HAP-1 (cell line): ENCODE measurements at places on chromosomes 16 and 17.

DNA sequence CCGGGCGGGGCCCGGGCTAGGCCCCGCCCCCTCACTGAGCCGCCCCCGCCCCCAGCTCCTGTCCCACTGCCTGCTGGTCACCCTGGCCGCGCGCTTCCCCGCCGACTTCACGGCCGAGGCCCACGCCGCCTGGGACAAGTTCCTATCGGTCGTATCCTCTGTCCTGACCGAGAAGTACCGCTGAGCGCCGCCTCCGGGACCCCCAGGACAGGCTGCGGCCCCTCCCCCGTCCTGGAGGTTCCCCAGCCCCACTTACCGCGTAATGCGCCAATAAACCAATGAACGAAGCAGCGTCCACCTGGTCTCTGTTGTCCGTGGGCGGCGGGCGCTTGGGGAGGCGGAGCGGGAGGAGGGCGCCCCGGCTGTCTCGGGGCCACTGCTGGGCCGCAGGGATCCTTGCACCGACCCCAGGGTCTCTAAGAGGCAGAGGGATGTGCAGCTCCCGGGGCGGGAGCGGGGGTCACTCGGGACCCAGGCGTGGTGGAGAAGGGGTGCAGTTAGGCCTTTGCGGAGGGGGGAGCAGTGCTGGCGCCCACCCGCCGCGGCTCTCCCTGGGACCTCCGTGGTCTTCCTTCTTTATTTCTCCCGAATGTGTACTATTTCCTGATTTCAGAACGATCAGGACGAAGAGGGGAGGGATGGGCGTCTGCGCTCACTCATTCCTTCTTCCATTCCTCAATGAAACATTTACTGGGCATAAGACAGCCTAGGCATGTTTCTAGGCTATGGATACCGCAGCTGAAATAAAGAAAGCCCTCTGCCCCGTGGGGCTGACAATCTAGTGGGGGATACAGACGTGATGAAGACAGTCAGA is 2.0 kb downstream of the HBZ start:
- peak; percentile 72 for DNase-seq

GRCh38 chr16:87410968-87411367 is 18.8 kb downstream of the MAP1LC3B start:
- DNase-seq: no peak

- no peak for DNase-seq
Measured at GRCh38 chr16:75446416-75446815, 13.1 kb upstream of the CFDP1 start.

GRCh38 chr16:49278944-49279725 is 2.5 kb downstream of the CBLN1 start:
- no peak for DNase-seq

GRCh38 chr17:75927286-75927922 is 13.4 kb downstream of the FBF1 start:
- no peak for DNase-seq

DNA sequence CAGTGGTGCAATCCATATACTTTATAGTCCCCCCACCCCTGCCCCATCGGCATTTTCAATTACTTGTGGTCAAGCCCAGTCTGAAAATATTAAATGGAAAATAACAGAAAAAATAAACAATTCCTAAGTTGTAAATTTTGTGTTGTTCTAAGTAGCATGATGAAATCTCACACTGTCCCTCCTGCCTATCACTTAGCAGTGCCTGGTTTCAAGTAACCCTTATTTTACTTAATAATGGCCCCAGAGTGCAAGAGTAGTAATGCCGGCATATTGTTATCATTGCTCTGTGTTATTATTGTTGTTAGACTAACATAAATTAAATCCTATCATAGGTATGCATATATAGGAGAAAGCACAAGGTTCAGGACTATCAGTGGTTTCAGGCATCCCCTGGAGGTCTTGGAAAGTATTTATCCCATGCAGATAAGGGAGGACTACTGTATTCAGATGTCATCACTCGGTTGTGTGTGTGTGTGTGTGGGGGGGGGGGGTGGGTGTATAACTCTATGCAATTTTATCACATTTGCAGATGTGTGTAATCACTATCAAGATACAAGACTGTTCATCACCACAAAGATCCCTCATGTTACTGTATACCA is 9.3 kb downstream of the UBE2G1 start:
- no peak for DNase-seq

DNA sequence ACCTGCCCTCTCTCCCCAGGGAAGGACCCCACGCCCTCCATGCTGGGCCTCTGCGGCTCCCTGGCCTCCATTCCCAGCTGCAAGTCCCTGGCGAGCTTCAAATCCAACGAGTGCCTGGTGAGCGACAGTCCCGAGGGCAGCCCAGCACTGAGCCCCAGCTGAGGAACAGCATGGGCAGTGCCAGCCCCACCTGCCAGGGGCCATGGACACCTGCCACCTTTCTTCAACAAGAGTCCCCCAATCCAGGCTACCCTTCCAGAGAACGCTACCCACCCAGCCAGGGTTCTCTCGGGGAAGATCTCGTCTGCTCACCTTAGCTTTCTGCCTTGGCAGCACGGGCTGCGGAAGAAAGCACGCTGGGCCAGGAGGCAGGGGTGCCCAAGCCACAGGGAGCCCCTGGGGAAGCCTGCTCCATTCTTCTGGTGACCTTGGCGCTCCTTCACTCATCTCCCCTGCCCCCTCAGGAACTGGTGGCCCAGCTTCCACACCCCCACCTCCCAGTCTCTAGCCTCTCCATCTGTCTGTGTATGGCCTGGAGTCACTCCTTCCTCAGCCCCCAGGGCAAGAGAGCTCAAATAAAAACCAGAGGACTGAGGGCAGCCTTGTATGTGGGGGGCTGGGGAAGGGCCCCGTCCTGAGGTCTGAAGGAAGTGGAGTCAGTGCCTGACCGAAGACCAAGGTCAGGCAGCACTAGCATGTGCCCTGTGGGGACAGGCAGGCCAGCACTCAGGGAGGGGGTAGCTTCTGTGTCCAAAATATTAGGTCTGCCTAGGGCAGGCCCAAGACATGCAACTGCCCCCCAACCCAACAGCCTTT is 6.3 kb downstream of the SLC25A39 start:
- DNase-seq: no peak

- no peak for DNase-seq
Measured at GRCh38 chr17:292016-292415, 60.6 kb downstream of the RPH3AL start.

DNA sequence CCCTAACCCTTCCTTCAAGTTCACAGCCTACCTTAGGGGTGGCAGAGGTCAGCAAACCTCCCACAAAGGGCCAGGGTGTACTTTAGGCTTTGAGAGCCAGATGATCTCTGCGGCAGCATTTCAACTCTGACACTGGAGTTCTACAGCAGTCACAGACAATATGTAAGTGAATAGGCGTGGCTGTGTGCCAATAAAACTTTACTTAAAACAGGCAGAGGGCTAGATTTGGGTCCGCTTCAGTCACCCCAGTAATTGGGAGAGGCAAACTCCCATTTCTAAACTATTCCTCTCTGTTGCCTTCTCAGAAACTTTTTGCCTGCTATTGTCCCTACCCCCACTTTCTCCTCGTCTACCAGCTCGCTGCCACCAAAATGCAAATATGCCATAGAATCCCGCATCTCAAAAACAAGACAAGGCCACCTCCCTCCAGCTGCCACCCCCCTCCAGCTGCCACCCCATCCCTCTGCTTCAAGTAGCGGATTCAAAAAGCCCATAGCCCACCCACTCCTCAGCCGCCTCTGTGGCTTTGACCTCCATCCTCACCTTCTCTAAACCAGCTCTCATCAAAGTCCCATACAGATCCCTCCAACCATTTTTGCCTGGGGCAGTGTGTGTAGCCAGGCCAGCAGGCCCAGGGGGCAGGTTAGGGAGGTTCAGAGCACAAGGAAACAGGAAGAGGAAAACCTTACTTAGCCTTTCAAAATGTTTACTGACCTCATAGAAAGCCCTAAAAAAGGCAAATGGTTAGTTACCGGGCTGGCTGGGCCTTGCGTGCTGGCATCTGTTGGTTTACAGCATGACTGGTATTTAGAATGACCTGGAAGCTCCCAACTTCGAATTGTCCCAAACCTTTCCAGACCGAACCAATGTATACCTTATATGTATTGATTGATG is 19.9 kb upstream of the DNAH17 start:
- DNase-seq: no peak

- no peak for DNase-seq
Measured at GRCh38 chr17:35554668-35555067, 6.0 kb downstream of the SLFN14 start.

- DNase-seq: peak; percentile 16
Measured at GRCh38 chr16:87297918-87298631, 19.1 kb downstream of the C16orf95 start.

DNA sequence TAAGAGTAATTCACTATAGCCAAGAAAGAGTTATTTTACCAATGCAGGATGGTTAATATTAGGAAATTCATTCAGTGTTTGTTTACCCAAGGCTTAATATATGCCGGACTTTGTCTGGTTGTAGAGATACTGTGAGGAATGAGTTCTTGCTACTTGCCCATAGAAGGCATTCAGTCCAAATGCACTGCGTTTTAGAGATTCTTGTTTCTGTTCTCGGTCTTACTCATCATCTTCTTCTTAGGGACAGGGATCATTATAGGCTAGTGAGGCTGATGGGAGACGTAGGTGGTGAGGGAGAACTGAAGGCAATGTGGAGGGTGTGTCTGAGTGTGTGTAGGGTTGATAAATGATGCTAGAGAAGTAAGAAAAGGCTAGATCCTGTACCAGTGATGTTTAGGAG is 90.7 kb downstream of the OR1D5 start:
- no peak for DNase-seq

GRCh38 chr16:51151435-51151960 is 428 bp upstream of the SALL1 start:
- DNase-seq: peak; percentile 94

DNA sequence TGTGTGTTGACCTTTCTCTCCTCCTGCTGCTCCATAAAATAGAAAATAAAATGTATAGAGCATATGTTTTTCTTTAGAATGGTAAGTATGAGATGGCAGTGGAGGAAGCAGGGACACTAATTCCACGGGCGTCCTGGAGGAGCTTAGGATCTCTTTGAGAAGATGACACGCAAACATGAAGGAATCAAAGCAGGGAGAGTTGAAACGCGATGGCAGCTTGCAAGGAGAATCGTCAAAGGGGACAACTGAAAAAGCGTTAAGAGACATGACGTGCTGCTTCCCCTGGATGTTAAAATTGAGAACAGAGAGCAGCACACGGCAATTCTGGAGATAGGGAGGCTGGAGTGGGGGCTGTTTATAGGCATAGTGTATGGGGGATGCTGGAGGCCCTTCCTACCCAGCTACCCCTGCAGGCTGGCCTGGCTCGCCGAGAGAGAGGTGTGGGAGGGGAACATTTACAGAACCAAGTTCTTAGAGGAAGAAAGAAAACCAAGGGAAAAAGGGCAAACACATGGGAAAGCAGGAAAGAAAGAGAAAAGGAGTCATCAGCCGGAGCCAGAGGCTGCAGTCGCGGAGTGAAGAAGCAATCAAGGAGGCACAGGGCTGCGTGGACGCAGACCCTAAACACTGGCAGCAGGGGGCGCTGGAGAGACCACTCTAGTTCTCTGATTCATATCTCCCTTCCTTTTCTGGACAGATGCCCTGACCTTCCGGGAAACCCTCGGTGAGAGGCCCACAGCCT is 55.8 kb downstream of the MYH13 start:
- no peak for DNase-seq

DNA sequence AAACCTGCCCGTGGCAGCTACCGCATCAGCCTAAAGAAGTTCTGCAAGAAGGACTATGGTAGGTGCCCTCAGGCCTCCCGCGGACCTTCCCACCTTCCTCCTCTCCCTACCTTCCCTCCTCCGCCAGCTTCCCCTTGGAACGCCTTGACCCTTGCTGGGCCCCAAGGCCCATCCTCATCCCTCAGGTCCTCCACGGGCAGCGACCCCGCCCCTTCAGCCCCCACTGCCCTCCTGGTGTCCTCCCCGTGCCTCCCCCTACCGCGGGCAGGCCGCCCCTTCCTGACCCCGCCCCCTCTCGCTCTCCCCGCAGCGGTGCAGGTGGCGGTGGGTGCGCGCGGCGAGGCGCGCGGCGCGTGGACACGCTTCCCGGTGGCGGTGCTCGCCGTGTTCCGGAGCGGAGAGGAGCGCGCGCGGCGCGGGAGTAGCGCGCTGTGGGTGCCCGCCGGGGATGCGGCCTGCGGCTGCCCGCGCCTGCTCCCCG is 1.4 kb upstream of the TBC1D24 start:
- DNase-seq: no peak

GRCh38 chr16:2700786-2701185 is 18.5 kb downstream of the KCTD5 start:
- no peak for DNase-seq

- peak; percentile 26 for DNase-seq
Measured at GRCh38 chr16:2147981-2148671, at the start of gene RAB26. TSS of gene RAB26 (plus strand) at chr16:2148625. CDS start at chr16:2148784, 159 bp downstream.

DNA sequence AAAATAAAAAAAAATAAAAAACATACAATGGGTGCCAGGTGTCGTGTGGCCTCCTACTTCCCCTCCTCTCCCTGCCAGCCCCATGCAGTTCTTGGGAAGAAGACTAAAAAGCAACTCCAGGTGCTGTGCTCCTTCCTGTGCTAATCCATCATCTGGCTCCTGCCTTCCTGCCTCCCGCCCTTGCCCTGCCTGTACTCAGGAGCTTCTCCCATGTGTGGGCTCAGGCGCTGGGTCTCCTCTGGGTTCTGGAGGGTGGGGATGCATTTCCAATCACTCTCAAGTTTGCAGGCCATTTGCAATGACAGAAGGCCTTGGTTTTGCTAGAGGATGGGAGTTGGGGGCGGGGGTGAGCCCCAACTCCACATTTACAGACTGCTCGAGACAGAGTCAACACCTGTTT is 122.9 kb downstream of the SDK2 start:
- DNase-seq: no peak

DNA sequence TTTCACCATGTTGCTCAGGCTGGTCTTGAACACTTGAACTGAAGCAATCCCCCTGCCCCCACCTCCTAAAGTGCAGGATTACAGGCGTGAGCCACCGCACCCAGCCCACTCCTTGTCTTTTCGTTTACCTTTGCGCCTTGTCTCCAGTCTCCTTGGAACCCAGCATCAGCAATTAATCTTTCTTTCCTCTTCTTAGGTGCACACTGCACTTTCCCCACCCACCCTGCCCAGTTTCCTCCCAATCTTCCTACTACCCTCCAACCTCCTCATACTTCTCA is 1.5 kb upstream of the CLDN7 start:
- peak; percentile 17 for DNase-seq

DNA sequence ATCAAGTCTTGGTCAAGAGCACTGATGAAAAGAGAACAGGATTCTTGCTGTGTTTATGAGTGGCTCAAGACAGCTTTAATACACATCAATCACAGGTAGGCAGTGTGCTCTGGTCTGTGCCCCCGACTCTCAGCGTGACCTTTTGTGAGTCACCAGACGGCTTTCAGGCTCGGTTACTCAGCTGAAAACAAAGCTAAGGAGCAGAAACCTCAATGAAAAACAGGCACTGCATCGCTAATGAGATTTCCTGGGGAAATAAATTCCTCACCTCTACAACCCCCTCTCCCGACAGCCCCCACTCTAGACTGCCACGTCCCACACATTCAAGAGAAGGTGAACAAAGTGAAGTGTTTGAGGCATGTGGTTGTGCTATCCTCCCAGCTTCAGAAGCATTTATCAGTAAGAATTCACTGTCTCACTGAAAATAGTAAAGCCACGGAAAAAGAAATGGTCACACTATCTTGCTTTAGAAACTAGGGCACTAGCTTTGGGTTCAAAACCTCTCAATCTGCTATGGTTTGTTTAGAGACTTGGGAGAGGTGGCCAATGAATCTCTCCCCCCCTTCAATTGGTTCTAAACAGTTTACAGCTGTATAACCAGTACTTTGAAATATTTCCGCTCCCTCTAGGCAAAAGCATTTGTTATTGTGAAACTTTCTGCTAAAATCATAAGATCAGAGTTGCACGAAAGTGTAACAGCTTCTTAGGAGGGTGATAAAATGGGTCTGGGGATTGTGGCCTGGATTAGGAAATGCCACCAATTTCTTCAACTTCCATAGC is 199.5 kb upstream of the PMFBP1 start:
- DNase-seq: peak; percentile 41

- DNase-seq: peak; percentile 97
Measured at GRCh38 chr16:63981639-63982038, 1140.2 kb downstream of the CDH11 start.
